Stimulated activated CD8-positive, alpha-beta memory T cell treated with anti-CD3 and anti-CD28 coated beads, Interleukin-2, amount 100 ng/mL, for 1 hour (primary cell): ENCODE measurements at places on chromosomes 16 and 17.

- no peak for DNase-seq
These were observed 45.9 kb downstream of the RAI1 start for GRCh38 chr17:17727111-17727659.

- no peak for DNase-seq
These were observed 2.7 kb downstream of the GDPD3 start for GRCh38 chr16:30110661-30111060.

- DNase-seq, result no peak
These were observed 161.8 kb downstream of the RPTOR start for GRCh38 chr17:80706463-80706867.

DNA sequence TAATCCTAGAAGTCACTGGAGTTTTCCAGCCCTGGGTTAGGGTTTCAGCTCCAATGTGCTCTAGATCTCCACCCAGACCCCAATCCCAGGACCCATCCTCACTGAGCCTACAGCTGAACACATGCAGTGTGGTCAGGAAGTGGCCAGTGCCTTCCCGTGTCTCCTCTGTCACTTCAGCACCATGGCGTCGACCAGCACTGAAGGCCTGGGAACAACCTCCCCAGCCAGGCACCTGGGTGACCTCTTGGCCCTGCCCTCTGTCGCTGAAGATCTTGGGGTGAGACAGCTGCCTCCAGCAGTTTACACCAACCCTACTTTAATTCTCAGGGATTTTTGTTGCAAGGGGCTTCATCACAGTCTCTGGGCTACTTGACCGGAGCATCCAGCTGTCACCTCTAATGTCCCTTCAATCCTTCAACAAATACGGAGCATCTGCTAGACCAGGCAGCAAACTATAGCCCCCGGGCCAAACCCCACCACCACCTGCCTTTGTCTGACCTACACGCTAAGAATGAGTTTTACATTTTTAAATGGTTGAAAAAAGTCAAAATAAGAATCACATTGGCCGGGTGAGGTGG lies 18.0 kb upstream of the GSG1L start:
- no peak for DNase-seq

- DNase-seq, result no peak
These were observed 43.4 kb upstream of the PRSS54 start for GRCh38 chr16:58338205-58338604.

- no peak for DNase-seq
These were observed 109.1 kb downstream of the MSI2 start for GRCh38 chr17:57365420-57365819.

DNA sequence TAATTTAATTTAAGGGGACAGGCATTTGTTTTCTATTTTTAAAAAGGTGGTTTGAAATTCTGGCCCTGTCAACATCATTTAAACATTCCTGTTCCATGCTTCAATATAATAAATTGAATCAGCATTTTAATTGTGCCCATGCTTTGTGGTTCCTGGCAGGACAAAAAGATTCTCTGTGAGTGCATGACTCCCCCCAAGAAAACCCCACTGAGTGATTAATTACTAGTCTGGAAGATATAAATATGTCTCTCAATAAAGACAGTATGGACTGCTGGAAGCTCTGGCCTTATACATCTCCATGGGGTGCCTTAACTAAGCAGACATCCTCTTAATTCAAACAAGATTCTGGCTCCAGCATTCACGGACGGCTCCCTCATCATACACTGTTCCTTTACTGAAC lies 95.0 kb upstream of the PSMD7 start:
- DNase-seq, result no peak

GRCh38 chr17:48550502-48551213 lies 5.7 kb upstream of the HOXB2 start:
- no peak for DNase-seq

DNA sequence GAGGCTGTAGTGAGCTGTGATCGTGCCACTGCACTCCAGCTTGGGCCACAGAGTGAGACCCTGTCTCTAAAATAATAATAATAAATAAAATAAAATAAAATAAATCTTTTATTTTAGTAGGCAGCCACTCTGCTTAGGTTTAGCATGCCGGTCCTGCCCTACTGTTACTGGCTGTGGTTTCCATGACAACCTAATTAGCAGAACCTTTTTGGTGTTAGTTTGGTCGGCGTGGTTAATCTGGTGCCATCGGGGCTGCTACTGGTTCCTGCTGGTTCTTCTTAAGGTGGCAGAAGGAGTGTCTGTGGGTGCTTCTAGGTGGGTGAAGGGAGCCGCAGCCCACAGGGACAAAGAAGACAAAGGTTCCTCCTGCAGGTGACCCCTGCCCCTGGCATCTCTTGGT lies 37.8 kb upstream of the CBX4 start:
- DNase-seq, result no peak

DNA sequence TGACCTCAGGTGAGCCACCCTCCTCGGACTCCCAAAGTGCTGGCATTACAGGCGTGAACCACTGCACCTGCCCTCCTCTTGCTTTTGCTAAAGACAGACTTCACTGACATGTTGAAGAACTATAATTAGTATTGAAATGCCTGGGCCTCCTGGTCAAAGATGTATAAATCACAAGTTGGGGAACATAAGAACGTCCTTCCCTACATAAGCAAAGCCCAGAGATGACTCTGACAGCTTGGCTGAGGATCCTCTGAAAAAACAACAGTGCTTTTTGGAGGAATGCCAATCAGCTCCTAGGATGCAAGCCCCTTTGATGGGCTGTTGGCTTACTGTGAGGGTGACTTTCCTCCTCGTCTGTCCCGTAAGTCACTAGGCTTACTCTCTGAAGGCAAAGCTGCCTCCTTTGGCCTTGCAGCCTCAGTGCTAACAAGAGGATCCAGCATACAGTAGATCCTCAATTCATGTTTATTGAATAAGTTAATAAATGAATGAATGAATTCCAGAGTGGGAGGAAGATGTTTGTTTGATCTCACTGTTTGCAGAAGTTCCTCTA lies 6.3 kb downstream of the APOH start:
- no peak for DNase-seq

DNA sequence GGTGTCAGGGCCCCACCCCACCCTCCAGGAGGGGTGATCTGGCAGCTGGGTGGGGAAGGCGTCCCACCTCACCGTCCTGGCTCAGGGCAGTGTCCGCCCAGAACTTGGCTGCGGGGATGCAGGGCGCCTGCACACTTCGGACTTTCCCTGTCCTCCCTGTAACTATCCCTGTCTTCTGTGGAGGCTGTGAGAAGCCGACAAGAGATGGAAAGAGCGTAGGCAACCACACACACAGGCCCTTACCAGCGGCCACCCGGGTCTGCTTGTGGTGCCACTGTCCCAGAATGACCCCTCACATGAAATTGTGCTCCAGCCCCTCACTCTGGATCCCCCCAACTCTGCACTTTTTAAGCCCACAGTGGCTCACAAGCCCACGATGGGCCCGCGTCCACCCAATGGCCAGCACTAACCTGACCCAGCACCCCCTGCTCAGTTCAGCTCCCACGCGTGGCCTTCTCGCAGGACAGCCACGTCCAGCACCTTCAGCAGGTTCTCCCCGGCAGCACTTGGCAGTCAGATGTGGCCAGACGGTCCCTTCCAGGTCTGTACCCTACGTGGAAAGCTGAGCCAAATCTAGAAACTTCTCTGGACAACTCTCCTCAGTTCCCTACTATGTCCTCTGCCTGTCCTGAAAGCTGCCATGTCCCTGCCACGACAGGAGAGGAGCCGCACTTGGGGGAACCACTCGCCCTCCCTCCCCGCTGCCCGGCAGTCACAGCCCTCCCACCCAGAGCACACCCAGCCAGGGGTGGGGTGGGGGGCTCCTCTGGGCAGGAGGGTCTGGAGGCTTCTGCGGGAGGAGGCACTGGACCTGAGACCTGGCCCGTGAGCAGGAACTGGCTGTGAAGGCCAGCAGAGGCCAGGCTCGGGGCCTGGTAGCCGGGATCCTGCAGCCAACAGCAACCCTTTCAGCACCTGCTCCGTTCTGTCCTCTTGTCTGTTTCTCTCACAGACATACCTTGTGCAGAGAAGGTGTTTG lies 38.0 kb downstream of the PEMT start:
- DNase-seq, result no peak

GRCh38 chr17:77882481-77883212 lies 75.9 kb upstream of the TNRC6C start:
- DNase-seq, result peak; percentile 53

GRCh38 chr17:34852614-34853013 lies 108.6 kb downstream of the CCT6B start:
- DNase-seq, result no peak

GRCh38 chr16:23509782-23510163 lies 521 bp downstream of the GGA2 start:
- DNase-seq, result no peak

DNA sequence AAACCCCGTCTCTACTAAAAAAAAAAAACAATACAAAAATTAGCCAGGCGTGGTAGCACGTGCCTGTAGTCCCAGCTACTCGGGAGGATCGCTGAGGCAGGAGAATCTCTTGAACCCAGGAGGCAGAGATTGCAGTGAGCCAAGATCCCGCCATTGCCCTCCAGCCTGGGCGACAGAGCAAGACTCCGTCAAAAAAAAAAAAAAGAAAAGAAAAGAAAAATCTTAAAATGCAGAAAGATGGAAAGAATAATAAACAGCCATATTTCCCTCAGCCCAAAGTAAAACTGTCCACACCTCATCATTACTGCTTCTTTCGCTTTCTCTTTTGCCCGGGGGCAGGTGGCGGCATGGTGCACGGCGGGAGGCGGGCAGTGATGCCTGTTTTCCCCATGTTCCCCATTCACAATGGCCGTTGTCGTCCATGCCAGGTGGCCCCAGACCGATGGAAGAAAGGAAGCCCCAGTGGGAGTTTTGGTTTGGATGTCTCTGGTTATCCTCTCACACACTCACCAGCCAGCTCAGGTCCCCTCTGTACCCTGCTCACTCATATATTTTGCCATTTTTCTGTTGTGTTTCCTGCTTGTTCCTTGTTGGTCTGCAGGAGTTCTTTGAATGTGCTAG lies 37.0 kb upstream of the PEMT start:
- DNase-seq, result peak; percentile 4

GRCh38 chr17:75227729-75228128 lies 22.2 kb downstream of the NUP85 start:
- DNase-seq, result no peak

DNA sequence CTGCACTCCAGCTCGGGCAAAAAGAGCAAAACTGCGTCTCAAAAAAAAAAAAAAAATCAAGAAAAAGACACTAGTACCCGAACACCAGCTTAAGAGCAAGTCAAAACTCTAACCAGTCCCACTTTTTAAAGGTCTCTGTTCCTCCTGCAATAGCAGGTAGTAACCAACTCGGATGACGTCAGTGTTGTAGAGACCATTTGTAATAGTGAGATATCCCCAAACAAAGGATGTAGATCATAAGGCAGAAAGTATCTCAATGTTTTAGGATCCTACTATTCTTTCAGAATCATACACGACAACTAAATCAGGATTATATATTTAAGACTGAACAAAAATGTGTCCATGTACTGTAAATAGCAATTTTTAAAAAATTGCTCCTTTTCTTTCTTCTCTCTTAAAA lies 2.4 kb downstream of the JPT1 start:
- DNase-seq, result no peak

- DNase-seq, result no peak
These were observed 16.0 kb upstream of the OR1F1 start for GRCh38 chr16:3171855-3172593.

GRCh38 chr17:4940555-4941318 lies 669 bp downstream of the RNF167 start:
- no peak for DNase-seq

- DNase-seq, result no peak
These were observed 87.5 kb upstream of the SDK2 start for GRCh38 chr17:73731733-73732132.
